Aortic smooth muscle cell (primary cell): ENCODE measurements at places on chromosomes 3 and 15. TPM values are rescaled to one million over a fixed set of nuclear protein-coding genes. Genes with fewer than 3 reads are reported as not detected.

The ISL2 gene
- 0.12 and 0.26 TPM in 2 replicates for total RNA-seq

The SNRPN gene
- total RNA-seq: 160 and 171 TPM in 2 replicates

The AQP9 gene
- not detected in 2 replicates for total RNA-seq

The AGTR1 gene
- 0.37 and 0.40 TPM in 2 replicates for total RNA-seq

The LTF gene
- total RNA-seq: not detected in 2 replicates

The PDIA5 gene
- total RNA-seq: 96.0 and 155 TPM in 2 replicates
